ENCODE measurements at places on chromosomes 6 and 20.

DNA sequence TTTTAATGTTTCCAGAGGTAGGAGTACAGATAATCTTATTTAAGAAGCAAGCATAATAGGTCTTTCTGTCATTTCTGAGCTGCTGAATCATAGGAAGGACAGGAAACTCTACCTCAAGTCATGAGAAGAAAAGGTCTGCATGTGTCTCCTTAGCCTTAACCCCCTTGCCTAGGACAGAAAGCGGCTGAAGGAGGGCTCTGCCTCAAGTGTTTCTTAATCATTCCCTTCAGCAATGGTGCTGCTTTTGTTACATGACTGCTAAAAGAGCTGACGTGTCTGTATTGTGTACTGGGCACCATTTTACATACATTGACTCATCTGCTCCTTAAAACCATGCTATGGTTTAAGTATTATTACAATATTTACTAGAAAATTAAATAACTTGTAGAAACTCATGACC lies 564.0 kb upstream of the AGPAT4 start:
- no peak for DNase-seq

DNA sequence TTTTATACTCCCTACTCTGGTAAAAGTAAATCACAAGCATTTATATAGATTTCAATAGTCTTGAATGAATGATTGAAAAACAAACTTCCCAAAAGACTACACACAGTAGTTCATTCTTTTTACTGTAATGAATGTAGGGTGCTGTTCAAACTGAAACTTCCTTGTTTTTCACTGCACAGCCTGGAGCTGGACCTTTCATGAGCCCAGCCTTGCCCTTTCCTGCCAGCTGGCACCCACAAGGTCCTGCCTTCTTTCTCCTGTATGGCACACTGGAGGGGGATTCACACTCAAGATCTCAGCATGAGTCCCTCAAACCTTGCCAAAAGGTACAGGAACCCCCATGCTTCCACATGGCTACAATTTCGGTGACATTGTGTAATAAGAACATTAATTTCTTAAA lies 50.9 kb downstream of the COL12A1 start:
- DNase-seq, result no peak

DNA sequence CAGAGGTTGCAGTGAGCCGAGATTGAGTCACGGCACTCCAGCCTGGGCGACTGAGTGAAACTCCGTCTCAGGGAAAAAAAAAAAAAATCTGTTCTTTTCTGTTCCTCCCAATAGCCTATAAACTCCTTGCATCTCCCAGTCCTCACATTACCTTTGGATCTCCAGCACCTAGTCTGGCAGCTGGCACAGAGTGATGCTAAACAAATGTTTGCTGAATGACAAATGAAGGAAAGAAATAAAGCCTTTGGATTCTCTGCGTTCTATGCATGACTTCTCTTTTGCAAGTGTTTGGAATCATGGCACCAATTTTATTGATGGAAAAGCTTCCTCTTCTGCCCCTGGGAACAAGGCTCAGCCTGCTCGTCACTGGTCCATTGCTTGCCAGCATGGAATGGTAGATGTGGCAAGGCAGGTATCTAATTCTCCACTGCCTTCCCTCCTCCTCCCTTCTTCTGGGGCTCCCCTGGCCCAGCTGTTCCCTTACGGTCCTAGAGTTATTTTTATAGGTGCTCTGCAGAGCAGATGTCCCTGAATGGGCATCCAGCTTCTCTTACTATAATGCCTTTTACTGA lies 53.6 kb upstream of the FYN start:
- DNase-seq, result no peak

DNA sequence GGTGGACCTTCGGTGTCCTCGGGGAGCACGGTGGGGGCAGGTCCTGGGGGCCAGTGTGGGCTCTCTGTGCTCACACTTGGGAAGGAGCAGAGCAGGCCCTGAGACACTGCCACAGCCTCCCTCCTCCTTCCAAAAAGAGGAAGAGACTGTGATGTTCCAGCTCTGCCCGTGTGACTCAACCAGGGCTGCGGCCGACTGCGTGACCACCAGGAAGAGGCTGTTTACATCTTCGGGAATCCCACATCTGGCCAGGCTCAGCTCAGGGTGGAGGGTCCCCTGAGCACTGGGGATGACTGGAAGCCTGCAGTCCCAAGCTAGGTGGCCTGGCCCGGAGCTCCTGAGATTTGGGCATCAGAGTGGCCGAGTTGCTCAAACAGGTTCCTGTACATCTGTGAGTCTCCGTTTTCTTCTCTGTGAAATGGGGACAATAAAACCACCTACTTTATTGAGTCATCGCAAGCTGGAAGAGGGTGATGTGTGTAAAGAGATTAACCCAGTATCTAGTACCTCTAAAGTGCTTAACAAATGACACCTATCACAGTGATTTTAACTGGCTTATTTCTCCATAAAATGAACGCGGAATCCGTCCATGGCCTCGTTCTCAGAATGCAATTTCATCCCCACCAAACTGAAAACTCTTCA lies 242.1 kb downstream of the DLL1 start:
- peak; percentile 21 for DNase-seq

DNA sequence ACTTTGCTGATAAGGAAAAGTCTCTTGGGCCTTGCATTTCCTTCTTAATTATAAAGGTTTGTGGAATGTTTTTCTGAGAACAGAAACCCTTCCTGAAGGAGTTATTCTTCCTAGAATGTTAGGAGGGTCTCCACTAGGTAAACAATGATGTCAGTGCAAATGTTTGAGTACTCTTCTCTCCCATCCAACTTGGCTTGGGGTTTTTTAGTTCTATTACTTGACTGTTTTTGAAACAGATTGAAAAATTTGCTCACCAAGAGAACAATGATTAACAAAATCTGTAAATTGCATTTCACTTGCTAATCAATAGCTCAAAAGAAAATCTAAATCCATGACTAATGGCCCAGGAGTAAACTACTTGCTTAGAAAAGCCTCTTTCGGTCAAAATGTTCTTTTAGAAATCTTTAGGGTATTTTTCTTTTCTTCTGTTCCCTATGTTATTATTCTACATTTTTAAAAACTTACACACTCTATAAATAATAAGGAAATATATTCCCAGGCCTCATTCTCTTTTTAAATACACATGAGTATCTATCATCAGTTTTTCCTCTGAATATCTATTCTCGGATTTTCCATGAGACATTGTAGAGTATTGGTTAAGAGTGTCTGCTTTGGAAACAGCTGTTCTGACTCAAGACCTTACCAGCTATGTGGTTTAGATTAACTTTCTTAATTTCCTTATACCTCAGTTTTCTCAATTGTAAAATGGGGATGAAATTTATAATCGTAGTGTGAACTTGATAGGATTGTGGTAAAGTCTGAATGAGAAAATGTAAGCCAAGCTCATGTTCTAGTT lies 234.2 kb upstream of the CITED2 start:
- no peak for DNase-seq

GRCh38 chr6:70219943-70220613 lies 82.8 kb downstream of the COL9A1 start:
- no peak for DNase-seq

DNA sequence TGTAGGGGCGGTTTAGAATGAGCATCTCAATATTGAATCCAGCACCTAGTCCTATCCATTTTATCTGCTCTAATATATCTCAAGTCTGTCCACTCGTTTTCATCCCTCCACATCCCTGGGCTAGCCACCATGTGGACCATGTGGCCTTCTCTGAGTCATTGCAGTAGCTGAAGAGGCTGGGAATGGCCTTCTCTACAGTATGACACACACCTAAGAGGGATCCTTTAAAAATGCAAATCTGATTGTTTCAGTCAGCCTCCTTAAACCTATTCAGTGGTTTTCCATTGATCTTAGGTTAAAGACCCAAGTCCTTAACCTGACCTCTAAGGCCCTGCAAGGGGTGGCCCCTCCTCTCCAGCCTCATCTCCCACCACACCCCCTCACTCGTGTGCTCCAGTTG lies 9.4 kb downstream of the RING1 start:
- DNase-seq, result no peak

DNA sequence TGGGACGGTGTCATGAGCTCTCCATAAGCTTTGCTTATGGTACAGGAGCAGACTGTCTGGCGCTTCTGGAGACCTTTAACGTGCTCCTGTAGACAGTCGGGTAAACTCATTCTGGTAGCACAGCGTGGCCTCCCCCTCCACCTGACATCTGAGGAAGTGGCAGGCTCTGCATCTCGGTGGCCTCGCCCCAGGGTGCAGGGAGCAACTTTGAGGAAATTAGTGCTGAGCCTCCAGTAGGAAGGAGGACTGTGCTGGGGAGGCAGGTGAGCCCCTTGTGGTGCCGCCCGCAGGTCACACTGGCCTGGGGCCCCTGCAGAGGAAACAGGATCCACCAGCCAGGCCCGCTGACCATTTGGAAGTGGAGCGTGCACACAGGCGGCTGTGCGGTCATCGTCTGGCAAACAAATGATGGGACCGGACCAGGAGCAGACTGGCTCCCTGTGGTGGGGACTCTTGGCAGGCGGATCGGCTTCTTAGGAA lies 57.9 kb downstream of the SYNJ2 start:
- DNase-seq, result no peak

DNA sequence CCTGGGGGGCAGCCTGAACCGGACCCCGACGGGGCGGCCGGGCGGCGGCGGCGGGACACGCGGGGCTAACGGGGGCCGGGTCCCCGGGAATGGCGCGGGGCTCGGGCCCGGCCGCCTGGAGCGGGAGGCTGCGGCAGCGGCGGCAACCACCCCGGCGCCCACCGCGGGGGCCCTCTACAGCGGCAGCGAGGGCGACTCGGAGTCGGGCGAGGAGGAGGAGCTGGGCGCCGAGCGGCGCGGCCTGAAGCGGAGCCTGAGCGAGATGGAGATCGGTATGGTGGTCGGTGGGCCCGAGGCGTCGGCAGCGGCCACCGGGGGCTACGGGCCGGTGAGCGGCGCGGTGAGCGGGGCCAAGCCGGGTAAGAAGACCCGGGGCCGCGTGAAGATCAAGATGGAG lies 636 bp downstream of the SRF start:
- no peak for DNase-seq

DNA sequence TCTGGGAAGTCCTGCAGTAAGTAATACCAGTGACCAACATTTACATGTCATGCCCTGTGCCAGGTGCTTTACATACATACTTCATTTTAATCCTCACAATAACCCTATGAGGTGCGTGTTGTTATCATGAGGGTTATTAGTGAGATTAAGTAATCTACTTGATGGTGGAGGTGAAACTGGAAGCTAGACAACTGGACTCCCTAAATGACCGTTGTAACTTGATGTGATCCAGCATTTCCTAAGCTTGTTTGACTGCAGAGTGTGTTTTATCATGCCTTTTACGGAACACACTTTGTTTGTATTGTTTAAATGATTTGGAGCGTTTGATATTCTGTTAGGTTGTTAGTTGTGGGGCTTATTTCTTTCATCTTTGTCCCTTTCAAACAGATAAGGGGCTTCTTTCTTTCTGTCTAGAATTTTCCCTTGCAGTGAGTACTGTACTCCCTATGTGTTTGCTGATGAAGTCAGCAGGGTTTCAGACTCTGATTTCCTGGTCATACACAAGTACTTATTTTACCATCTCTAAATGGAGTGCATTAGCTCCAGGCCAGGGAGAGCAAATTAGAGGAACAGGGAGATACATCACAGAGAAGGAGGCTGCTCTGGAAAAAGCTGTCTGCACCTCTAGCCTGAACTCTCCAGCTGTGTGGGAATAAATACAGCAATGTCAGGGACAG lies 29.7 kb downstream of the CHMP4B start:
- no peak for DNase-seq

- DNase-seq, result peak; percentile 3
Observed at GRCh38 chr20:2750491-2751251, 49.8 kb downstream of the CPXM1 start.

Data from SIG-M5 (cell line).